ENCODE measurements at places on chromosomes 4 and X.
A peak's percentile ranks its signal among the peaks of the same experiment; 100 is the strongest.

GRCh38 chr4:182310316-182310715, 67.1 kb downstream of the TENM3 start:
- no peak for DNase-seq

DNA sequence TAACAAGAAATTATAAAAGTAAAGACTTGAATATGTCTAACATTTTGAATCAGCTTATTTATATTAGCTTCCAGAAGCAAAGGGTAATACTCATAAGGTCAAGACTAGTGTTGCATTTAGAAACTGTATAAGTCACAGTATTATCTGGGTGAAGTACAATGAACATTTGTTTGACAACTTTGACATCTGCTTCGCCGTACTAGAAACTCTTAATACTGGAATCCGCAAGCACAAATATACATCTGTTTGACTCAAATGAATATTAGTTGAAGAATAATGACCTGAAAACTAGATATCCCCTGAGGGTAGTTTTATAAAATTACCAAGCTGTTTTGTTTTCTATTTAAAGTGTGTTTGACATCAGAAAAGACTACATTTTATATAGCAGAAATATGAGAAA, 135.4 kb upstream of the ATOH1 start:
- peak; percentile 25 for DNase-seq

DNA sequence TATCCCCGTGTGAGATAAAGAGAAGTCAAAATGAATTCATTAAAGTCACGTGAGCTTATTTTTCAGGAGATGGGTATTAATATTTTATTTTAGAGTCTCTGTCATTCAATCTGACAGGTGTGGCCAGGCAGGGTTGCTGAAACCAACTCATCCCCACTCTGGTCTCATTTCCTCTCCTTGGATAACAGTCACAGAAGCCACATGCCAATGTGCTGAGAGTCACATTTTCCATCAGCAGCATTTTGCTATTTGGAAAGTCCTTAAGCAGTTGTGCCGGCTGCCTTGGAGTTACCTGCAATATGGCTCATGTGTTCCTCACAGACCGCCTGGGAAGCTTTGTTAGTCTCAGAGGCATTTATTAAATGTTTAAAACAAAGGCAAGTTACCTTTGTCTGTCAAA, 302.3 kb downstream of the DCHS2 start:
- DNase-seq, result no peak

GRCh38 chrX:19782419-19782818, 105.0 kb downstream of the SH3KBP1 start:
- no peak for DNase-seq

DNA sequence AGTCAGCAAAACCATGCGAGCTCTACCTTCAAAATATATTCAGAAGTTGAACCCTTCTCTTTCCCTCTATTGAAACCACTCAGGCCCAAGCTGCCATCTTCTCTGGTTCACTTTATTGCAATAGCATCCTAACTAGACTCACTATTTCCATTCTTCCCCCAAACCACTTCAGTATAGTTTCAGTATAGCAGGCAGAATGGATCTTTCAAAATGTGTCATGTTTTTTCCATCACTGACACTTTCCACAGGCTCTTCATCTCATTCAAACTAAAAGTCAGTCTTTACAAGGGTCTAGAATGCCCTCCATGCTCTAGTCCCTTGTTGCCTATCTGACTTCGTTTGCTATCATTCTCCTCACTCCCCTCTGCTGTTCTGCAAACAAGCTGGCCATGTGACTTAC, 274.4 kb downstream of the IDS start:
- DNase-seq, result no peak

DNA sequence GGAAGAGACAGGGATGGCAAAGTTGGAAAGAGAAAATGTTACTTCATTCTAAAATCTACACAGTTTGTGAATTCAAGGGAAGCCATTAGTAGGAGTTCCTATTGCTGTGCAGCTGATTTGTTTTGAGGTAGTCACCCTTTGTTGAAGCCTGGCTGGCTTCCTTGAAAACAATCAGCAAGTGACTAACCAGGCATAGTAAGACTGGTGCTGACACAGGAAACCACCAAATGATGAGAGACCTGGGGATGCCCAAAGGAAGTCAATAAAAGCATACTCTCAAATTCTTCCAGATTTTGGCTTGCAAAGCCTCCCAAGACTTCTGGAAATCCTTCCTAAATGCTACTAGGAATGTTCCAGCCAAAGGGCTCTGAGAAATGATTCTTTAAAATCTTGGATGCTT, 23.9 kb upstream of the PRDM8 start:
- no peak for DNase-seq

DNA sequence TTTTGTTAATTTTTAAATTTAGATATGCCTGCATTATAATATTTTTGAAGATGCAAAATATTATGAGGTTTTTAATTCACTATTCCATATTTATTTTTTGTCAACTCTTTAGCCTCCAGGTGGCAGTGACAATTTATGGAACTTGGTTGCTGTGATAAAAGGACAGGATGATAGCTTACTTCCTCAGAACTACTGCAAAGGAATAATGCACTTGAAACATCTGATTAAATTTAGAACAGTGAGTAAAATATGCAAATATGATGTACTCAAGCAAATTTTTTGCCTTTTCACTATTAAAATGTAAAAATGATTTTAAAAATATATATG, 45.1 kb downstream of the SPATA4 start:
- no peak for DNase-seq

- no peak for DNase-seq
Observed at GRCh38 chrX:154530286-154530685, 14.3 kb upstream of the FAM3A start.

- DNase-seq, result no peak
Observed at GRCh38 chr4:2691952-2692435, 64.1 kb downstream of the TNIP2 start.

GRCh38 chr4:141645611-141646340, 9.4 kb downstream of the IL15 start:
- no peak for DNase-seq

DNA sequence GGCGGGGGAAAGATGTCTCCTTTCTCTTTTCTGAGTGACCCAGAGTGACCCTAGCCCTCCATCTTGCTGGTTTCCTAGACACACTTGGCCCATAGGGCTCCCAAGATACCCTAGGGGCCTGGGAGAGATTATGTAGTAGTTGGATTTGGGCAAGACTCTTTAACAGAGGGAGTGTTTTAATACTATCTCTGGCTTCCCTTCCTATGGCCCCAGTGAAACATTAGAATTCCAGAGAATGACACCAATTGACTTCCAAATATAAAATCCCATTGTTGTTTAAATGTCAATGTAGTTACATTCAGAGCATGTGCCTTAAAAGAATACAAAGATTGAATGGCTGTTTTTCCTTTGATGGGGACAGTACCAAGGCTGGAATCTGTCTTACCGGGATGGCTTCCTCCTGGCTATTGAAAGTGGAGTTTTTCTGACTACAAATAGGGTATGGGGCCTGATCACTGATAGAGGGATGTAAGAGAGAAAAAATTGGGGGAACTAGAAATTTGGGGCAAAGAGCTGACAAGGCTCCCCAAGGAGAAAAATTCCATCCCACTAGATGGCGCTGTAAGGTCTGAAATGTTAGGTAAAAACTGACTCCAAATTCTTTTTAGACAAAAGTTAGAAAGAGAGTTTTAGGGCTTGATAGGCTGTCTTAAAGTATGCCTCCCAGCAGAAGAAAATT, 10.7 kb downstream of the TENT5D start:
- no peak for DNase-seq

DNA sequence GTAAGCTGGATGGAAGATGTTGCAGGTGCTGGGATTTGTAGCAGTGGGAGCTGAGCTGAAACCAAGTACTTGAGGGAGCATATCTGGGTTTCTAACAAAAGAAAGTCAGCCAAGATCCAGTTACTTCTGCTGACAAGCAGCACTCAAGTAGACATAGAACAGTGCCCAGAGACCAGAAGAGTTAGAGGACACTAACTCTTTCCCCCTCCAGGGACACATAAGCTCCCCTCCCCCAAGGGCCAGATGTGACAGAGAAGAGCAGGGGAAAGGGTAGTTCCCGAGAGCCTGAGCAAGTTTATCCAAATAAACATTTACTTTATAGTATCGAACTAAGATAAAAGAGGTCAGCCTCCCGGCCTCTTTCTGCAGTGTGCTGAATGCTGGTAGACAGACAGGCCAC, 12.2 kb downstream of the TRPC3 start:
- DNase-seq, result no peak

GRCh38 chrX:16305187-16305586, 137.9 kb downstream of the MAGEB17 start:
- DNase-seq, result no peak

DNA sequence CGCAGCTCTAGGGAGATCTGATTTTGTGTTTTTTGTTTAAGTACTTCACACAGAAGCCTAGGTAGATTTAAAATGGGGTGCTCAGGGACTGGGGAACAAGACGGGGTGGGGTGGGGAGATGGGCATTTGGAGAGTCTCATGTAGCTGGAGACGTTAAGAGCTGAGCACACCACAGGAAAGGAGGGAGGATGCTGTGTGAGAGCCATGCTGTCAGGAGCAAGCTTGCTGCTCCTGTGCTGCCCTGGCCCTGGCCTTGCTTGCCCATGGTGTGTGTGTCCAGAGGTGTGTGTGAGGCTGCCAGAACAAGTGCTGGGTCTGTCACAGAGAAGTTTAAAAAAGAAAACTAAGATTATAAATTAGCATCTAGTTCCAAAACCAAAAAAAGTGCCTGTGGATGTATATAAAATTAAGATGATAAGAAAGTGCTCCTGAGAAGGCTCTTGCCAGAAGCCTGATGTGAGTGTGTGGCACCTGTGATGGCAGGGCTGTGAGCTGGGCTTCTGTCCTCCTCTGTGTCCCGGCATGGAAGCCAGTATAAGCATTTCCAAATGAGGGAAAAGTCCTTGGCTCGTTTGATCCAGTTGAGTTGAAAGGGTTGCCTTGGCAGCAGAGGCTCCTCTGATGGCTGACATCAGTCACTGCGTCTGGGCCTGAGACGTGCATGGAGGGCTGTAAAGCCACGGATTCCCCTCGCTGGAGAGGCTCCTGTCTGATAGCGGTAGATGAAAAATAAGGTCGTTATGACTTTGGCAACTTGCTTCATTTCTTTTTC, 63.5 kb downstream of the NELFA start:
- DNase-seq, result no peak

Data from right renal cortex interstitium (tissue), 3 donors.